Sciatic nerve (tissue), 2 donors: ENCODE measurements at places on chromosomes 6 and 20.
A peak's percentile ranks its signal among the peaks of the same experiment; 100 is the strongest.

GRCh38 chr6:110378552-110378951, 20.4 kb upstream of the METTL24 start:
- no peak for DNase-seq

GRCh38 chr20:6299456-6299855, 176.6 kb upstream of the FERMT1 start:
- DNase-seq: no peak

DNA sequence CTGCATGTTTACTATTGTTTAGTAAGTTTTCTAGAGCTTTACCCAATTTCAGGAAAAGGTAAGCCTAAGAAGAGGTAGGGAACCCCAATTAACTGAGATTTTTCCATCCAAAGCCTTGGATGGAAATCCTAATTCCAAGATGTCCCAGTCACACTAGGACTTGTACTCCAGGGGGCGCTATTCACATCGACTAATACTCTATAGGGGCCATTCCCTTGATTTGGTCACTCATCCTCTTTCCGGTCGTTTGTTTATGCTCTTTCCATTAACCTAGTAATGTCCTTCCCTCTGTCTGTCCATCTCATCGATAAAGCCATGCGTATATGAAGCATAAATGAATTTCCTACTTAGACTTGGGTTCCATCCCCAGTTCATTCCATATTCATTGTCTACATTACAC, 80.8 kb upstream of the FUCA2 start:
- no peak for DNase-seq

- peak; percentile 66 for DNase-seq
Measured at GRCh38 chr6:133837801-133838349, 51.0 kb upstream of the TCF21 start.

DNA sequence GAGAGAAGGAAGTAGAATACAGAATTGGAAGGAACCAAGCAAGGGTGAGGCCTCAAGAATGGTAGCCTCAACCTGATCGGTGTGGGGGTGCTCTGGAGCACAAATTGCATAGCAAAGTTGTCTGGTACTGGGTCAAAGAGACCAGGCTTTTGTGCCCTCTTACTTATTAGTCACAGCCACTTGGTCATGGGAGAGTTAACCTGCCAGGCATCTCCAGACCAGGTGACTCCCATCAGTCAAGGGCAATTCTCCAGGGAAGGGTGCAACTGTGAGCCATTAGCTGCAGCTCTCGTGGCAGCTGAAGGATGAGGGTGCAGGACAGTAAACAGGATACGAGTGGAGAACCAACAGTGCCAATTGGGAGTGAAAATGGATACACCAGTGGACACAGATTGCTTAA, 47.7 kb upstream of the PLCB4 start:
- no peak for DNase-seq
